ENCODE measurements at places on chromosomes 1 and 21.
A peak's percentile ranks its signal among the peaks of the same experiment; 100 is the strongest.

DNA sequence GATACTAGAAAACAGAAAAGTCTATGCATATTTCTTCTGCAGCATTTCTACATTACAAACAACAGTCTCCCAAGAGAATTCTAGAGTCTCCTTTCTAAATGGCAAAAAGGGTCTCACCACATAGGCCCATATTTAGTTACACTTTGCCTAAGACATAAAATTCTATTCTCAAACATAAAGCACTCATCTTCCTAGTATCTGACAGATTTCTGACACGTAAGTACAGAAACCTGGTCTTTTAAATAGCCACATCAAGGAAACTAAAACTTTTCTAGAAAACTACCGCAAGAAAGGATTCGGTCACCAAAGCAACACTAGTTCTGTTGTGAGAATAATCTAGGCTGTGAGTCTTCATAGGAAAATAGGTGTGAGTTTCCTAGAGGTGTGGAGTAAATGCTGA is 33.6 kb upstream of the CTSK start:
- no peak for DNase-seq

- no peak for DNase-seq
Observed at GRCh38 chr21:37281579-37281978, 14.4 kb upstream of the VPS26C start.

DNA sequence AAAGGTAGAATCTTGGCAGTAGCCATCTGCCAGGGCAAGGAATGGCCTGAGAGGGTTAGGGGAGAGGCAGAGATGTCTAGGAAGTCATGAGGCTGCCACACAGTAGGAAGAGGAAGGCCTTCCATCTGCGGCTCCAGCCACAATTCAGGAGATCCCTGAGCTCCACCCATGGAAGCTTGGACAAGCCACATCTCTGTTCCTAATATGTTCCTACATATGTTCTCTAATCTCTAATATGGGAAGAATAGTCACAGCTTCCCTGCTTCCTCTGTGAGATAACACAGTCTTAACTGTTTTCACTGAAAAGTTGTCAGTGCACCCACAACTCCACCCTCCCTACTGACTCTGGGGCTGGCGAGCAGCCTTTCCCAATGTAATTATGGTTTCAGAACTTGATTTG is 109.5 kb downstream of the CDC7 start:
- DNase-seq: no peak

- no peak for DNase-seq
Observed at GRCh38 chr21:36509973-36510664, 30.2 kb upstream of the CLDN14 start.

DNA sequence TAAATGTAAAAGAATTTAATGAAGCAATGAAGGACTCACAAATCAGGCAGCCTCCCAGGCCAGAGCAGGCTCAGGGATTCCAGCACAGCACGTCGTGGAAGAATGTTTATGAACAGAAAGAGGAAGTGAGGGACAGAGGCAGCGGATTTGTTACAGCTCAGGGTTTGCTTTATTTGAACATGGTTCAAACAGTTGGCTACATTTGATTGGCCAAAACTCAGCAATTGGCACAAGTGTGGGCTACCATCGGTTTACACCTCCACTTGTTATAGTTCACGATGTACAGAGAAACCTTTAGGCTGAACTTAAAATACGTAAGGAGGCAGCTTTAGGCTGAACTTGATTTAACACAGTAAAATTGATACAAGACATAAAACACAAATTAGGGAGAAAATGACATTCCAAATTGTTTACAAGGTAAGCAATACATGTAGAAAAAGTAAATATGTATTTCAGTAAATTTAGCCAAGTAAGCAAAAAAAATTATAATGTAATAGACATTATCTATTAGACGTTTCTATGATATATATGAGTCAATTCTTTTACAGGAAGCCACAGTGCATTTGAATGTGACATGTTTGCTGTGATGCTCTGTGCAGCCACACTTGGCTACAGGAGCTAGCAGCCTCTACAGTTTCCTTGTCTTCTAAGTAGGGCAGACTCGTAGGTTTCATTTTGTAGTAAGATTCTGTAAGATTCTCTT is 126.5 kb downstream of the ADSS2 start:
- no peak for DNase-seq

DNA sequence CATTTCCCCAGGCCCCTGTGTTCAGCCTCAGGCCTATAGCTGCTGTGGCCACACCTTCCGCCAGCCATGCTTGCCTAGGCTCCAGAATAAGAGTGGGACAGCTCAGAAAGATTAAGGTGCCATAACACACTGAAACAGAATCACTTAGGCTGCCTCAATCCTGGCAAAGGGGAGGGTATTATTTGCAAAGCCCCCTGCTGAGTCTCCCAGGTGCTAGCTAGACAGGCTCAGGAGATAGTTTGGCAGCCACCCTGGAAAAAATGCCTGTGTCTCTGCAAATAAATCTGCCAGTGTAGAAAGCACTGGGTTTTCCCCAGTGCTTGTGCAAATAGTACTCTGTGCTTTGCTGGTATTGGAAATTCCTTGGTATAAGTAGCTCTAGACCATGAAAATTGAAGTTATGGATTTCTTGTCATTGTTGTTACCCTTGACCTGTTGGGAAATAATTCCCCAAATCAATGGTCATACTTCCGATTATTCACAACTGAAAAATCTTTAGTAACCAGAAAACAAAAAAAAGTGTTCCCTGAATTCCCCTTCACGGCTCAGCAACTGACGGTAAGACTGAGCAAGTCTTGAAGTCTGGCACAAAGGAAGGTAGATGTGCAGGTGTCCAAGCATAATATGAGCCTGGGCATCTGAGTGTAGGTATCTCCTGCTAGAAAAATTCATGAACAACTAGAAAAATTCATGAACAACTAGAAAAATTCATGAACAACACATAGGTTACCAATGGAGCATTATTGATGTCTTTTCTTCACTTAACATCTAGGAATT is 56.9 kb downstream of the PROX1 start:
- no peak for DNase-seq

DNA sequence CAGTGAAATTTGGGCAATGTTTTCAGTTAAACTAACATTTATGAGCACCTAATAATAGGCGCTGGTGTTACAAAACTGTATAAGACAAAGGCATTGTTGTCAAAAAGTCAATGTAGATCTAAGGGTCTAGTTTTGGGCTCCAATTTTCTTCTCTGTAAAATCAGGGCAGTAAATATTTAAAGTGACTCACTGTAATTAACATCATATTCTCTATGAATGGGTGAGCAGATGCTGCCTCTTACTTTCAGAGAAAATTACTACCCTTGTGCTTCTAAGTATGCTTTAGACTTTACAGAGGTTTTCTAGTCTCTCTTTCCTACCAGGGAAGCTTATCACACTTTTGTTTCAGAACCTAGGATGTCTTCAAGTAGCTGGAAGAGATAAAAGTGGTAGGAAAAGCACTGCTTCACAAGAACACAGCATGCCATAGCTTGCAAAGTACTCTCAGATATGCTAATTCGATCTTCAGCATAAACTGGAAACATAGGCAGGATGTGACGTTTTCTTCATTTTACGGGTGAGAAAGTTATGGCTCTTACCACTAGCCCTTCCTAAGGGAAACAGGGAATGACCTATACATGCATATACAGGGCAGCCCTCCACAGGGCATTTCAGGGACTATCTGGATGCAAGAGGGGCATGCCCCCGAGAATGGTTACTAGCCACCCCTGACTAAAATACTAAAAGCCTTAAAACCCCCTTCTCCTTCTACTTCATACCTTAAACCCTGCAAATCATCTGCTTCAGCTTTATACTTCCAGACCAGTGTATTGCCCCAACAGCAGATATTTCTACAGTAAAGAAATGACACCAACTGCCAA is 2.6 kb downstream of the C1orf116 start:
- DNase-seq: no peak

DNA sequence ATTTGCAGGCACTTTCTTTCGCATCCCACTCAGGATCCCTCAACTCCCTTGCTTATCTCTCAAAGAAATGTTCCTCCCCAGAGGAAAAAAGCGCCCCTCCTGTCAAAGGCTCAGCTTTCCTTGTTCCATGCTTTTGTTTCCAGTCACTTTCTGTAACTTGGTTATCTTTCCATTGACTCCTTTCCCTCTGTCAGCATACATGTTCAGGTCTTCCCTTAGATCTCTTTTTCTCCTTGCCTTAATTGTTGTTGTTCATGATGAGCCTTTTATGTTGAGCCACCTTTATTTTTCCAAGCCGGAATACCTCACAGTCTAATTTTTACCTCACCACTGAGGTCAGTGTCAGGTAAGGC is 46.5 kb upstream of the PODN start:
- DNase-seq: no peak

GRCh38 chr1:154463512-154463990 is 38.5 kb upstream of the TDRD10 start:
- DNase-seq: peak; percentile 61

All from M059J (cell line).